Stimulated activated CD8-positive, alpha-beta memory T cell treated with anti-CD3 and anti-CD28 coated beads, Interleukin-15, amount 100 ng/mL, for 4 hours (primary cell): ENCODE measurements at places on chromosomes 7 and 10.

DNA sequence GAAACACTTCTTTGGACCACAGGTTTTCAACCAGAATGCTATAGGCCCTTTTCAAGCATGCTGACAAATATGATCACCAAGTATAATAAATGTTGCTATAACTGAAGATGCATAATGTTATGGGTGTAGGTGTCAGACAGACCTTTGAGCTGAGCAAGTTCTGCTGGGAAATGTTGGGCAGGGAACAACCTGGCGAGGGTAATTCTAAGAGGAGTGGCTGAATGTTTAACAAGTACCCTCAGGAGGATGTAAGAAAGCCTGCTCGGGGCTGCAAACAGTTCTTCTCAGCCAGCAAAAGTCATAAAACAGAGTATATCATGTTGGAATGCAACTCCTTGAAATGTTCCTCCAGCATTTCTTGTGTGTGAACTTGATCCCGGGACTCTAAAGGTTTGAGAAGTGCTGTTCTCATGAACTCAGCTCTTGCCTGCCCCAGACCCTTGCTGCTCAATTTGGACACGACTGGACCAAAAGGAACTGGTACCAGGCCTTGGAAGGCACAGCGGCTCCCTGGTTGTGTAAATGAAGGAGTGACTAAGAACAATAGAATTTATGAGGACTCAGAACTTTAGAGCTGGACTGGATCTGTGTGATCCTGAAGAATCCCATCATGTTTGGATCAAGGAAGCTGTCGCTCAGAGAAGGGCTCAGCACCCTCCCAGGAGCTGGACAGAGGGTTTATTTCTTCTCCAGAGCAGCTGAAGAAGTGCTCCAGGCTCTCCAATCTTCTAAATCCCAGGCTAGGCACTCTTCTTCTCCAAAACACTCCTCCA is 143.2 kb upstream of the ANK3 start:
- DNase-seq, result no peak

GRCh38 chr10:61751599-61751998 is 88.9 kb downstream of the CABCOCO1 start:
- no peak for DNase-seq

GRCh38 chr10:119084896-119085295 is 4.3 kb upstream of the EIF3A start:
- DNase-seq, result no peak

DNA sequence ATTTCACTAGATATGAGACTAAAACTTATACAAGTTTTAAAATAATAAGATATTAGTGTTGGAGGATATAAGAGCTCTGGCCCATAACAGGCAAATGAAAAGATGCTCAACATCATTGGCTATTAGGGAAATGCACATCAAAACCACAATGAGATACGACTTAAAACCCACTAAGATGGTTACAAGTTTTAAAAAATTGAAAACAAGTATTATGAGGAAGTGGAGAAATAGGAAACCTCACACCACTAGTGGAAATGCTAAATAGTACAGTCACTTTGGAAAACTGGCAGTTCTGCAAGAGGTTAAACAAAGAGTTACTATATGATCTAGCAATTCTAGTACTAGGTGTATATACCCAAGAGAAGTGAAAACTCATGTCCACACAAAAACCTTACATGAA is 17.2 kb downstream of the PANK1 start:
- no peak for DNase-seq

GRCh38 chr10:6868036-6868725 is 288.1 kb upstream of the PRKCQ start:
- DNase-seq, result no peak

DNA sequence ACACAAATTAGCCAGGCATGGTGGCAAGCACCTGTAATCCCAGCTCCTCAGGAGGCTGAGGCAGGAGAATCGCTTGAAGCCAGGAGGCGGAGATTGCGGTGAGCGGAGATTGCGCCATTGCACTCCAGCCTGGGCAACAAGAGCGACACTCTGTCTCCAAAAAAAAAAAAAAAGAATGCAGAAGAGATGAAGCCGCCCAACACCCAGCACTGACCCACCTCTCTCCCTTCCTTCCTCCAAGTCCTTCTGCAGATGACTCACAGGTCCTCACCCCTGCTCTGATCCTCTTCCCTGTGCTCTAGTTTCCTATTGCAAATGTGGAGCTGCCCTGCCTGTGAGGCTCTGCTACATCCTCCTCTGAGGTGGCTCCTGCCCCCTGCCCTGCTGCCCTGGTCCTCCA is 22.0 kb upstream of the OPALIN start:
- DNase-seq, result no peak

- DNase-seq, result no peak
Observed at GRCh38 chr10:77474386-77474785, 163.2 kb downstream of the KCNMA1 start.

DNA sequence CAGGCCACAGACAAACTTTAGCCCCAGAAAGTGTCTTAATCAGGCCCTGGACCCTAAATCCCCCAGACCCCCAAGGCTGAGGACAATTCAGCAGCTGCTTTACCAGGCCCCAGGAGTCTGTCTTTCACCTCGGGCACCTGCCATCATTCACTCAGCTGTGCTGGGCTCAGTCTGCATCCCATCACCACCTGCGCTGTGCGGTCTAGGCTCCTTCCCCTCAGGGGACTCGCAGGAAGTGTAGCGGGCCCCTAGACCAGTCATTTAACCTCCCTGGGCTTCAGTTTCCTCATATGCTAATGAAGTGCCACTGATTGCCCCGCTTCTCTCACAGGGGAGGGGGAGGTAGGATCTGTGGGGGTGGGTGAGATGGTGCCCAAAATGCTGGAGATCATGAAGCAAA is 76.4 kb upstream of the ZMIZ1 start:
- DNase-seq, result no peak

- no peak for DNase-seq
Observed at GRCh38 chr7:128347647-128348097, 4.0 kb upstream of the RBM28 start.

DNA sequence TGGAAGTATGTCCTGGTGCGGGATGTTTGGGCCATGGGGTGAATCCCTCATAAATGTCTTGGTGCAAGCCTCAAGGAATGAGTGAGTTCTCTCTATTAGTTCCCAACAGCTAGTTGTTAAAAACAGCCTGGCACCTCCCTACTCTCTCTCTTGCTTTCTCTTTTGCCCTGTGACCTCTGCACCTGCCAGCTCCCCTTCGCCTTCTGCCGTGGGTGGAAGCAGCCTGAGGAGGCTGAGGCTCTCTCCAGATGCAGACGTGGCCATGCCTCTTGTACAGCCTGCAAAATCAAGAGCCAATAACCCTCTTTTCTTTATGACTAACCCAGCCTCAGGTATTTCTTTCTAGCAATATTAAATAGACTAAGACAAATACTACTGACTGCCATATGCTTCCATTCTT is 210.3 kb downstream of the POM121L12 start:
- DNase-seq, result no peak

DNA sequence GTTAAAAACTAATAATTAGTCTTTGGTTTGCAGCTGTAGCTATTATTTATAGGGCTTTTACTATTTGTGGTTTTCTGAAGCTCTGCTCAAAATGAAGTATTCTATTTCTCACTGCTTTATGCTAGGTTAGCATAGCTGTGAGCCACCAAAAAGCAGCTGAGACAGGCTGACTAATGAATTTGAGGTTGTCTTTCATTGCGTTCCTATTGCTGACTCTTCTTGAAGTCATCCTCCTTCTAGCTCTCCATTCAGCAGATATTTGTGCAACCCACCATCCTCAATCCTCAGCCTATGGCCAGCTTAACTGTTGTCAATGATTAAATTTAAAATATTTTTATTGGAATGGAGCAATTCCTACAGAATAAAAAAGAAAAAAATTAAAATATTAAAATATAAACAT is 2.1 kb upstream of the RALA start:
- DNase-seq, result no peak

DNA sequence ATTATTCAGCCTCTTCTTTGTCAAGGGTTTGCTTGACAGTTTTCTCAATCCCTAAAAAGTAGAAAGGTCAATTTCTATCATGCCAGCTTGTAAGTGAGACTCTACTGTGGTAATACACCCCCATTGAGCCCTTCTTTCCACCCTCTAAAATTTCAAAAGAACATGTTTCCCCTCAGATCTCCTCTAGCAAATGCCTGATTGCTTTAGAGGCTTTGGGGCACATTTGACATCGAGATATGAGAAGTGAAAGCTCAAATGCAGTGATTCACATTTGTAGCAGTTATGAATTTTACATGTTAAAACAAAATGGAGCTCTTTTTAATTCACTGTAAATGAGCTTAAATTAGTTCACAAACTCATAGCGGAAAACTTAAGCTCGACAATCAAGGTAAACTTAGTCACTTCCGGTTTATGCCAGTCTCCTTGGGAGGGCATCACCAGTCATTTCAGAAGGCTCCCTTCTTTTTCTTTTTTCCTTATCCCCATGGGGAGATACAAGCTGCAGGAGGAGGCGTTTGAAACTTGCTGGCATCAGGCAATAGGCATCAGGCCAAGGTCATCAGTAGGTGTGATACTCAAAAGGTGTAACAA is 55.3 kb upstream of the ADO start:
- DNase-seq, result no peak

GRCh38 chr7:112869111-112869774 is 79.0 kb upstream of the TMEM168 start:
- no peak for DNase-seq
